ENCODE measurements at places on chromosomes 2 and 18.

DNA sequence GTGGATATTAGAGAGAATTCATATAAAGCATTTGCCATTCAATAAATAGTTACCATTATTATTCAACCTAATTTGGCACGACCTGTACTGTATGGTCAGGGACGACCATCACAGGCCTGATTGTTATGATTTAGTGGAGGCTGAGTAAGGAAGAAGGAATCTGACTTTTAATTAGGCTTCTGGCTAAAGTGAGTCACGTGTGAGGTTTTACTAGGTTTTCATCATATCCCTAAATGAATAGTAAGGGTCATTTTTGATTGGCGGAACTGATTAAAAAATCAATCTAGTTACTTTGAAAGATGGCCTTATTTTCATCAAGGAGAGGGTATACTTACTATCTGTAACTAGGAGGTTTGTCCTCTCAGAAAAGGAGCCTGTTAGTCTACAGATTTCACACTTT is 143.4 kb downstream of the ADCYAP1 start:
- DNase-seq: no peak

DNA sequence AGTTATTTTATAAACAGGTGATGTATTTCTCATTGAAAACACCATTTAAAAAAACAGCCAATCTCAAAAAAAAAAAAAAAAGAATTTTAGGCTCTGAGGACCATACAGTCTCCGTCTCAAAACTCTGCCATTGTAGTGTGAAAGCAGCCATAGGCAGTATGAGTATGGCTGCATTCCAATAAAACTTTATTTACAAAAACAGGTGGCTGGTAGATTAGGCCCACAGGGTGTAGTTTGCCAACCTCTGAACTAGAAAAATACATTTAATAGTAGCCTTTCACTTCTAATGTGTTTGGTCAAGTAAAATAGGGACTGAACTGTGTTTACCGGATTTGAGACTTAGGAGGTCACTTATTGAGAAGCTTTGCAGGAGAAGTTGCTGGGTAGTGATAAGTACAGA is 19.2 kb downstream of the RMDN2 start:
- no peak for DNase-seq

DNA sequence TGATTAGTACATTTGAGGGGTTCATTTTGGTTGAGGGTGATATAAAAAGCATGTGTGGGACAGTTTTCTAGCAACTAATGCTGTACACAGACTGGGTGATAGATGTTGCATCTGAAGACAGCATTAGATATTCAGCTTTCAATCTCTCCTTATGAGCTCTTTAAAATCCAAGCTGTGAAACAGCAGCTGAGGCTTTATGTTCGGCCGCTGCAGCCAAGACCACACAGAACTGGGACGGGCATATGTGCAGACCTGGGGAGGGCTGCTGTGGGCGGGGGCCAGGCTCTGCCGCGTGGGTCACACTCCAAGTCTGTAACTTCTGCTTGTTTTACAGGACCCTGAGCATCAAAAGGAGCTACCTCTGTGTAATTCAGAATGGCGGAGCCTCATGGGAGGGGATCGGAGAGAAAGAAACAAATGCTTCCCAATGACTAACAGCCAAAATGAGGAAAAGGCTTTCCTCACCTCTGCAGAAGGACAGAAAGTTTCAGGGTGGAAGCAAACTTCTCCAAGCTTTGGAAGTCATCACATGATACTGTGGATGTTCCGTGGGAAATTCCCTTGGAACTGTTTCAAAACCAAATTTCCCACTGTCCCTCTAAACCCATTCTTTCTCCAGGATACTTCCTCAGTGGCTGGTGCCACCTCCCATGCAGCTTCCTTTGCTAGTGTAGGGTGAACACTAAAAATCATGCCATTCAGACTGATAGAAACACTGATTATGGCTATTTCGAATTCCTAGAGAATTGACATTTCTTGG is 711.9 kb upstream of the ID2 start:
- DNase-seq: no peak

DNA sequence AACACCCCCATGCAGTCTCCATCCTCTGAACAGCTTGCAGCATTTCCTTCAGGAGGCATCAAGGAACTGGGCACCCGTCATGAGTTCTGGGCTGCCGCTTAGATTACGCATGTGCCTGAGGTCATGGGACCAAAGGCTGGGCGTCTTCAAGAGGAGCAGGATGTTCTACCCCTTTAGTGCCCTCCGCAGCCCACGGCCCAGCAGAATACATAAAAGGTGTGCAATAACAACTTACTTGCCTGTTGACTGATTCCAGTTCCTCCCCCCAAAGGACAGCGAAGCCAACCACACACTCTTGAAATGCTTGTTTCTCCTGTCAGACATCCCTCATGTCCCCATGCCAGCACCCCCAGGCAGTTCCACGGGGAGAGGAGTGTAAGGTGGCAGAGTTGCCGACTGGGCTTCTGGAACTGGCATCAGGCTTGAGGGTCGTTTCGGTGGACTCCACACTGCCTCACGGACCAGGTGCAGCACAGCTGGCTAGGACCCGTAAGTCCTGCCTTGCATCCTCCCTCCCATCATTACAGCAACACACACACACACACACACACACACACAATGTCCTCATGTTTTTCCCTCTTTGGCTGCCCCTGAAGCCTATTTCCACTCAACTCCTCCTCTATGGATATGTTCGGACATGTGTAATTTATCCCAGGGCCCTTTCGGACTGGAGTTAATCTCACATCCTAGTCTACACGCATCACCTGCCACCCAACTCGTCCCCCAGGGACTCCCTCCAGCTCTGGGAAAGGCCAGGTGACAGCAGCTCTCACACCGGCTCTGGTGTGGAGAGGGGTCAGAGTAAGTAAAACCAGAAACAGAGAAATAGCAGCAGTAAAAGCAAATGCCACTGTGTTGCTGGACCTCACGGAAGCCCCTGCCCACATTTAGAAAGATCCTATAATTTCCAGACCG is 200.7 kb downstream of the BCL11A start:
- DNase-seq: peak; percentile 42

GRCh38 chr2:83823229-83823628 is 635.9 kb downstream of the SUCLG1 start:
- no peak for DNase-seq

GRCh38 chr2:191363267-191363666 is 118.1 kb downstream of the MYO1B start:
- DNase-seq: no peak

Data from islet precursor cell (in vitro differentiated cells).